8988T (cell line): ENCODE measurements at places on chromosomes 7 and 10.

DNA sequence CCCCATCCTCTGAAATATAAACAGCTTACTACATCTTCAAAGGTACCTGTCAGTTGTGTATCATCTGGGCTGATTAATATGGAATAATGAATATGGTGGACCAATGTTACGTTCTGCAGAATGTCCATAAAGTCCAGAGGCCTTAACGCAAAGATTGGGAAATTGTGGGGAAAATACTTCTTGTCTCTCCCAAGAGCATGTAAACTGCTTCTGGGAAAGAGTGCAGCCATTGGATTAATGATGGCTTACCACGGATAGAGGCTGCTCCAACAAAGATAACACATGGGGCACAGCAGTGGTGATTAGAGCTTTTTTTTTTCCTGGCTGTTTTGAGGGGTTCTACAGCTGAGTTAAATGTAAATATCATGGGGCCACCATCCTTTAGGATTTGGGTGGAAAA is 340.4 kb upstream of the AKR1E2 start:
- DNase-seq, result no peak

GRCh38 chr7:137881607-137882260 is 35.0 kb upstream of the DGKI start:
- no peak for DNase-seq

DNA sequence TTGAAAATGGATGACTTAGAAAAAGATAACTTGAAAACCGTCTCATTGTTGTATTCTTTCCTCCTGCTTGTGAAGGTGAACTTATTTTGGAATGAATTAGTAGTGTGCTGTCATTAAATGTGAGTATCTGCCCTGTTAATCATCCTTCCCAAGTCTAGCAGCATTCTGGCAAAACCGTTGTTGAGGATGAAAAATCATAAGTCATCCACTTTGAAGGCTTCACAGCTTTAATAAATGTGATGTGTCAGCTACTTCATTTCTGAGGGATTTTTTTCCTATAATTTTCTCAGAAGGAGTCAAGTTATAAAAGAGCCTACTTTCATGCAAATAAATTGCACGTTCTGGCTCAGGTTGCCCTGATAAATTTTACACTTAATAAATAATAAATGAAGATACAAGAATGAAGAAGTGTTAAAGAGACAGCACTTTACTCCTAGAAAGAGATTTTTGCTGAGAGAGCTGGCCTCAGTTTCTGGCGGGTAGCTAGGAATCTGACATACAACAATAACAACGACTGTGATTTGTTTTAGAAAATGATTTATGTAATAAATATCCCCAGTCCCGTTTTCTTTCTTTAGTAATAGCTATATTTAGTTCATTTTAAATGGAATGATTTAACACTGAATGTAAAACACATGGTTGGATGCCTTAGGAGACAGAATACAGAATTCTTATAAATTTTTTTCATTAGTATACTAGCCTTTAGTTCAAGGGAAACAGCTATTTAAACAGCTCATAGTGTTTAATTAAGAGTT is 516.5 kb upstream of the KLF6 start:
- DNase-seq, result no peak

- DNase-seq, result no peak
Observed at GRCh38 chr7:158073845-158074840, 513.5 kb downstream of the PTPRN2 start.

DNA sequence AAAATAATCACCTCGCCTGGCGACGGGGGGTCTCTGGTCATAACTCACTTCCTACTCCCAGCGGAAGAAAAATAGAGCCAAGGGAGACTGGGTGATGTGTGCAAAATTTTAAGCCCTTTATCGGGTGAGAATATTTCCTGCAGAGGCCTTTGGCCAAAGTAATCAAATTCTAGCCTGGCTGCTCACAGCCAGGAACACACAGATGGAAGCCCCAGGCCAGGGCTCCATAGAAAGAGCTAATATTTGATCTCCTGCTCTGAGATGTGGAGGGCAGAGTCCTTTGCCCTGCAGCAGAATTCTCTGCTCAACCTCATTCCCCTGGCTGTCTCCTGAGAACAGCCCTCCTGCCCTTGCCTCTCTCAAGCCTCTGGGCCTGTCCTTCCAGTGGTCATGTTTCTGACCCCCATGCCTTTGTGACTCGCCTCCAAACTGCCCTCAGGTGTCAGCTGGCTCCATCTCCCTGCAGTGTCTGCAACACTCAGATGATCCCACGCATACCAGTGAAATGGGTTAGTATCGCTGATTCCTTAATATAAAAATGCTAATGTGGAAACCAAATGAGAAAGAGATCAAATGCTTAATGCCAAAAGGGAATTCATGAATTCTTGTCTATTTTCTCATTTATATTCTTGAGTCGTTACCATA is 34.5 kb downstream of the FRMD4A start:
- DNase-seq, result no peak
